Activated naive CD4-positive, alpha-beta T cell (primary cell): ENCODE measurements at places on chromosomes 12 and 14.

DNA sequence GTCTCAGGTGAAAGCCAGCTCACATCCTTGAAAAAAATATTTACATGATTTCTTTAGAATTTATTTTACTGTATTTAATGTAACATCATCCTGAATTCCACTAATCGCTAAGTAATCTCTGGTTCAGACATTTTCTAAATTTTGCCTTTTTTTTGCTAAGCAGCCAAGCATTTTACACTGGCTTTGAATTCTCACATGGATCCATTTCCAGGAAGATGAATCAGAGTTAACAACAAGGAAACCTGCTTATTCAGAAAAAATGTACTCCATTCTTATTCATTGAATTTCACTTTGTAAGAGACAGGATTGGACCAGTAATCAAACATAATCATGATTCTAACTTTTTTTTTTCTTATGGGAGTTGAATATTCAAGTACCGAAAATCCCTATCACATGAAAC is 1785.1 kb upstream of the FLRT2 start:
- no peak for DNase-seq

DNA sequence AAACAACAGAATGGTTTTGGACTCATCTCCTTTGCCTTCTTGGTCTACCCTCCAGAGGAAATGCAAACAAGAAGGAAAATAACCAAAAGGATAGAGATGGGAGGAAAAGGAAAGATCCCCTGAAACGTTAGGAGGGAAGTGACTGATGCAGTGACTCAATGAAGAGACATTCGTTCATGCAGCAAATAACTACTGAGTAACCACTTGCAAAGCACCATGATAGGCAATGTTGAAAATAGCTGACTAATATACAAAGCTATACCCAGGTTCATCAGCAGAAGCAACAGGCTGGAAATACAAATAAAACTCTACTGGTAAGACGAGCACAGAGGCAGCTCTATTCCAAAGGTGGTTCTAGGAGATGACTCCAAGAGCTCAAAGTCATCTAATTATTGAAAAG is 41.8 kb downstream of the R3HDM2 start:
- no peak for DNase-seq

GRCh38 chr12:3964439-3964838 is 91.2 kb upstream of the PARP11 start:
- no peak for DNase-seq

DNA sequence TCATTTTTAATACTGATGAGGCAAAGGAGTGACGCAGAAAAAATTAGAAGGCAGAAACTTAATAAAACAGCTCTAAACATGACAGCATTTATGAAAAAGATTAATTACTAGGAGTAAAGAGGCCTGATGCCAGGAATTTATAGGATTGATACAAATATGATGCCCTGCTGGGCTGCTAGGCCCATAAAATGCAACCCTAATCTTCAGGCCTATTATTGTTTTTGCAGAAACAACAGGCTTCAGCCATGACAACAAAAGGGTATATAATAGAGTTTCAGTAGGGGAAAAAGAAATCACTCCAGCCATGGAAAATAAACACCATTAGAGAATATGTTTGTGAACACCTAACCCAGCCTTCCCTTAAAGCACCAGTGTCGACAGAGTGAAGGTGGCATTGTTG is 50.6 kb downstream of the OTX2 start:
- DNase-seq = no peak

DNA sequence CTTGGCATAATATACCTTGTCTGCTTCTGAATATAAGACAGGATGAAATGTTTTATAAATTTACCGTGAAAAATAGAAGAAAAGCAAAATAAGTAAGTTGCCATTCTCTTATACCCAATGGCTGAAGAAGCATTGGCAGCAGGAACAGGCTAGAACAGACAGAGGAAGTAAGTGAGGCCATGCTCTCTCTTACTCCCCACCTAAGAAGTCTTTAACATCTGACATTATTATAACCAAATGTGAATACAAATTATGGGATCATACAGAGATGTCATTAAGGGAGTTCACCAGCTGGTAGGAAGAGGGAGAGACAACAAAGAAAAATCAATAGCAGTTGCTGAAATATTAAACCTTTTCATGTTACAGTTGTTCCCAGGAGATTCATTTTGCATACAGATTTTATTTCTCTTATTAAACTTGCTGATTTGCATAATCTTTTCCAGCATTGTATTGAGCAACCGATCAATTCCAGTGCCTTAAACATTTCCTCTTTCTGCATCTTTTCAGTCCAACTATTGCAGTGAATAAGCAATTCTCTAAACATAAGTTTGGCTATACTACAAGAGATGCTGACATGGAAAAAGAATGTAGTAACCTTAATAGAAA is 270.6 kb downstream of the SLC6A15 start:
- no peak for DNase-seq

GRCh38 chr12:3487027-3487426 is 4.0 kb upstream of the PRMT8 start:
- DNase-seq = no peak

GRCh38 chr12:129659961-129660622 is 243.7 kb downstream of the TMEM132D start:
- no peak for DNase-seq

GRCh38 chr12:89106950-89107349 is 245.4 kb downstream of the DUSP6 start:
- DNase-seq = no peak

DNA sequence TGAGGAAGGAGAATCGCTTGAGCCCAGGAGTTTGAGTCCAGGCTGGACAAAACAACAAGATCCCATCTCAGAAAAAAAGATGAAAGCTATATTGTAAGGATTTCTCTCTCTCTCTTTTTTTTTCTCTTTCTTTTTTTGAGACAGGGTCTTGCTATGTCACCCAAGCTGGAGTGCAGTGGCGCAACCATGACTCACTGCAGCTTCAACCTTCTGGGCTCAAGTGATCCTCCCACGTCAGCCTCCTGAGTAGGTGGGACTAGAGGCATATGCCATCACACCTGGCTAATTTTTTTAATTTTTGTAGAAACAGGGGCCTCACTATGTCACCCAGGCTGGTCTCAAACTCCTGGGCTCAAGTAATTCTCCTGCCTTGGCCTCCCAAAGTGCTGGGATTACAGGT is 5.8 kb upstream of the MRPL42 start:
- no peak for DNase-seq

DNA sequence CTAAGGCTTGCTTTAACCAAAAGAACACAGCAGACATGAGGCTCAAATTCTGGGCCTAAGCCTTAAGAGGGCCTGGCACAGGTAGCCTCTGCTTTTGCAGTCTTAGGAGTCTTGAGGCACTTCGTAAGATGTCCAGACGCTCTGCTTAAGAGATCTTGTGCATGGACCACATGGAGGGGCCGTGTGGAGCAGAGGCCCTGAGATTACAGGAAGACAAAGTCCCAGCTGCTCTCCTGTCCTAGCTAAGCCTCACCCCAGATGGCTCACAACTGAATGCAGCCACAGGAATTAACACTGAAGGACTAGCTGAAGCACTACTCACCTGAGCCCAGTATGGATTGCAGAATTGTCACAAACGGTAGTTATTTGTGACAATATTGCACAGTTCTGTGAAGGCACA is 446.0 kb downstream of the PDZRN4 start:
- no peak for DNase-seq

DNA sequence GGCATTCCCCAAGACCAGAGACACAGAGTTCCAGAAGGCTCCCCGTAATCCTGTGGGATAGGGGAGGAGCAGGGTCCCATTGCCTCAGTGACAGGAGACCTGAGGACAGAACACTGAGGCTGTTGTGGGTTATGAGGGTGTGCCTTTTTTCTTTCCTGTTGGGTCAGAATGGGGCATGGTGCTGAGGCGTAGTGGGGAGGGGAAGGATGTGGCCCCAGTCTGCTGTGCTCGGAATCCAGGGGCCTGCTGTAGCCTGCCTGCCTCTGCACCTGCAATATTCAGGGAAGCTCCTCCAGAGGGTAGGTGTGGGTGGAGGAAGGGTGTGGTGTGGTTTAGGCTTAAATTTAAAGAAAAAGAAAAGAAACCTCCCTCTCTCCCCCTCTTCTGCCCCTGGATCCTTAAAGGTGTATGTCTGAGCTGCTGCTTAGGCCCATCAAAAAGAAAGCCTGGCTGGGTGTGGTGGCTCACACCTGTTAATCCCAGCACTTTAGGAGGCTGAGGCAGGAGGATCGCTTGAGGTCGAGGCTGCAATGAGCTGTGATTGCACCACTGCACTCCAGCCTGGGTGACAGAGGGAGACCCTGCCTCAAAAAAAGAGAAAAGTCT is 18.7 kb downstream of the PLEKHG3 start:
- DNase-seq = no peak

DNA sequence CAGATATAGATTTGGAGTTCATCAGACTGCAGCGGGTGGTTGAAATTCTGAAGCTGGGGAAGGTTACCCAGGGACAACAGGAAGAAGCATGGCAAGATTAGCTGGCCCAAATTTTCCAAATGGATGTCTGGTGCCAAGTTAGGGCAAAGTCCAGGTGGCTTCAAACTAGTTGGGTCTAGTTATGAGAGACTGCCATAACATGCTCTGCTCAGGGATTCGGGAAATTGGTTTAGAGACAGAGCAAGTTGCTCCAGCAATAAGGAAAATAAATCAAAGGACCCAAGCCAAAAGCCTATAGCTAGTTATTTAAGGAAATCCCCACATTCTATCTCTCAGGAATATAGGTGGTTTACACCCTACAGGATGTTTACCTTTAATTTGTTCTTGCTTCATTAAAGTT is 125.7 kb upstream of the BTG1 start:
- no peak for DNase-seq

GRCh38 chr14:80762641-80763228 is 178.8 kb downstream of the CEP128 start:
- DNase-seq = no peak

GRCh38 chr12:69028941-69029729 is 96.2 kb upstream of the CPM start:
- no peak for DNase-seq

DNA sequence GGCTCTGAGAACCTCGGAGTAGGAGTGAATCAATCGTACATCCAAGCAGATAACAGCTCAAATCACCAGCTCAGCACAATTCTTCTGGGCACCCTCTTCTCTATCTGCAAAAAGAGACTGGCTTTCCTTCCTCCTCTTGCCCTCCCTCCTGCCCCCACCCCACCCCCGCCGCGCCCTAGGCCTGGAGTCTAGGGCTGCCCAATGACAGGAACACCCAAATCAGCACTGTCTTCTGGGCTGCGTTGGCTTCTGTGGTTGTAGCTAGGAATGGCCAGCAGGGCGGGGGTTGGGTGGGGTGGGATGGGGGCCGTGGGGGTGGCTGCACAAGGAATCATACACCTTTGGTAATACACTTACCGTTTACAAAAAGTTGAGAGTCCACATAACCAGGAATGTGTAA is 28.0 kb upstream of the TMCC3 start:
- DNase-seq = no peak

- DNase-seq = no peak
These were observed 52.9 kb upstream of the RFLNA start for GRCh38 chr12:124241776-124242528.

DNA sequence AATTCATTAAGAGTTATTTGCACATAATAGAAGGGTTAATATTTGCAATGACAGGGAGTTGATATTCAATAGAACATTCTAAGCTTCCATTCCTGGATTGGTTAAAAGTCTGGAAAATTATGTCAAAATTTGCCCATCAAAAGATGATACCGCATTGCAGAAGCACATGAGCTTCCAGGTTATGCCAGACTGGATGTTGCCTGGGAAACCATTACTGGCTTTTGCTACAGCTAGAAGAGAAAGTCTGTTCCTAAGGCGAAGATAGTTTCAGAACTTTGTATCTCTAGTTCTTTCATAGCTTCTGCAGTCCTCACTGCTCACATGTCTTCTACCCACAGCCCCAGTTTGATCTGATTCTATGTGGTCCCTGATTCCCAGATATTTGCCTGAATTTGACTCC is 122.4 kb upstream of the AMIGO2 start:
- DNase-seq = no peak

DNA sequence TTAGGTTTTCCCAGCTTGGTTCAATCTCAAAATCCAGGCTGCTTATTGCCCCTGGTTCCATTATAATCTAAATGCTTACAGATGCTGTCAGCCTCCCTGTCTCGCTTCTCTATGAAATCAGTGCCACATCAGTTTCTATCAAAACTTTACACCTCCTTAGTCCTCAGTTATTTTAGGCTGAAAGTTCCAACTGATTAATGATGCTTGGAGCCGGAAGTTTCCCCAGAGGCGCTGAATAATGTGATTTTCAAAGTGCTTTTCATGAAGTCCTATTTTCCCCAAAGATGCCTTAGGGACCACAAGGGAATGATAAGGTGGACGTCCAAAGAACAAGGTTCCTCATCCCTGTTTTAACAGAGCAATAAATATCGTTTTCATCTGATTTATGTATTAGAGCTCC is 262.4 kb upstream of the RMST start:
- no peak for DNase-seq
